H9 (cell line): ENCODE measurements at places on chromosomes 12 and 14.

GRCh38 chr12:21384261-21384660 is 11.6 kb downstream of the IAPP start:
- no peak for DNase-seq

GRCh38 chr12:23704992-23705943 is 244.2 kb downstream of the SOX5 start:
- peak; percentile 29 for DNase-seq

DNA sequence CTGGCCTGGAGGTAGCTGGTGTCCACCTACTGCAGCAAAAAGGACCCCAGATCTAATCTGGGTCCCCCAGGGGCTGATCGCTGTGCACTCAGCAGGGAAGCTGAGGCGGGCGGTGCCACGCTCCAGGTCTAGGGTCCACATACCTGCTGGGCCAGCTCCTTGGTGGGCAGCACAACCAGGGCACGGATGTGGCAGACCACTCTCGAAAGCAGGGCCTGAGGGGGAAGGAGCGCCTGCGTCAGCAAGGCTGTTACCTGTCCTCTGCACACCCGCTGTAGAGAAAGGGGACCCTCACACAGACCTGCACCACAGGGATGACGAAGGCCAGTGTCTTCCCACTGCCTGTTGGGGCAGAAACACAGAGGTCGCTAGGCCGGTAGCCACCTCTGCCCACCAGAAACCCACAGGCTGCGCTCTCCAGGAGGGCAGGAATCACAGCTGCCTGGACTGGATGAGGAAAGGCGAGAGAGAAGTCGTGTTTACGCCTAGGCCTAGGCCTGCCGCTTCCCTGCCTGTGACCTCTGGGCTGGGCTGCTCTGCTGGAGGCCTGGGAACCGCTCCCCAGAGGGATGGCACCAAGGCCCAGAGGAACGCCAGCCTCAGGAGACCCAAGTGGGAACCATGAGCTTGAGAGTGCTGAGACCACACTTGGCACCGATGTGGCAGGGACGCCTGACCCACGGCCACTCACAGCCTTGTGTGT is 2.0 kb downstream of the DDX51 start:
- DNase-seq: no peak

- DNase-seq: no peak
Measured at GRCh38 chr12:89597210-89597609, 71.4 kb upstream of the POC1B start.

- peak; percentile 76 for DNase-seq
Measured at GRCh38 chr12:2673966-2674810, 120.6 kb upstream of the FKBP4 start.

- peak; percentile 51 for DNase-seq
Measured at GRCh38 chr12:76952995-76953394, 74.2 kb upstream of the CSRP2 start.

GRCh38 chr14:51283402-51284085 is 43.5 kb downstream of the TMX1 start:
- DNase-seq: no peak

DNA sequence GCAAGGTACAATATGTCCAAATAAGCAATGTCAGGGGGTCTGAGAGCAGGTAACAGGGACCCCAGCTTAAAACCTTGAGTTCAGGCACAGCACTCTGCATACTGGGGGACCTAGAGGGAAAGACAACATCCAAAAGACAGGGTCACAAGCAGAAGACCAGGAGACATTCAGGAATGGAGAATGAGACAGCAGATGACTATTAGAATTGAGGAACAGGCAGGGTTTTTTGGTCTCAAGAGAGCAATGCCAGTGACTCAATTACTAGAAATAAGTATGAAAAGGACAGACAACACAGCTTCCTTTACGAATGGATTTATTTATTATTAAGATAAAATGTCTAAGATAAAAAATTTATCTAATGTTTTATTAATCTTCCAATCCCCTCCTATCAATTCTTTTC is 223.0 kb downstream of the PTPRO start:
- no peak for DNase-seq

GRCh38 chr12:110366321-110367142 is 37.0 kb downstream of the ANAPC7 start:
- no peak for DNase-seq

- DNase-seq: peak; percentile 38
Measured at GRCh38 chr14:71647086-71647784, 285.0 kb upstream of the RGS6 start.

- DNase-seq: no peak
Measured at GRCh38 chr12:126067626-126068329, 1002.5 kb downstream of the AACS start.

- DNase-seq: peak; percentile 73
Measured at GRCh38 chr12:4133636-4134447, 139.7 kb upstream of the CCND2 start.
